ACHN (cell line): ENCODE measurements at places on chromosomes 7 and 10.

DNA sequence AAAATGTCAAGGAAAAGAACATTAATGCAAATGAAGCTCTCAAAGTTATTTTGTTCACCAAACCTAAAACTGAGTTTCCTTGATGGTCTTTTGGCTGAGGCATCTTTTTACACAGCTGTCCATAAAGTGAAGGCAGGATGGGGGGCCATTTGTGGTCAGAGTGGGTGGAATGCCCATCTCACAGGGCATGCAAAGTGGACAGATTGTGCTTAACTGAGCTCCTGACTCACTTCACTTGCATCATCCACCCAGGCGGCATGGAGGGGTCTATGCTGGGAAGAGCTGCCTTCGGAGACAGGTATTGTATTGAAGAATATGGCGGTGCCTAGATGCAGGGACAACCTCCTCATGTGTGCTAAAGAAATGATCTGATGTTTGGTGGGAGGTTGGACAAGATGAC is 905.3 kb downstream of the KCNMA1 start:
- no peak for DNase-seq

DNA sequence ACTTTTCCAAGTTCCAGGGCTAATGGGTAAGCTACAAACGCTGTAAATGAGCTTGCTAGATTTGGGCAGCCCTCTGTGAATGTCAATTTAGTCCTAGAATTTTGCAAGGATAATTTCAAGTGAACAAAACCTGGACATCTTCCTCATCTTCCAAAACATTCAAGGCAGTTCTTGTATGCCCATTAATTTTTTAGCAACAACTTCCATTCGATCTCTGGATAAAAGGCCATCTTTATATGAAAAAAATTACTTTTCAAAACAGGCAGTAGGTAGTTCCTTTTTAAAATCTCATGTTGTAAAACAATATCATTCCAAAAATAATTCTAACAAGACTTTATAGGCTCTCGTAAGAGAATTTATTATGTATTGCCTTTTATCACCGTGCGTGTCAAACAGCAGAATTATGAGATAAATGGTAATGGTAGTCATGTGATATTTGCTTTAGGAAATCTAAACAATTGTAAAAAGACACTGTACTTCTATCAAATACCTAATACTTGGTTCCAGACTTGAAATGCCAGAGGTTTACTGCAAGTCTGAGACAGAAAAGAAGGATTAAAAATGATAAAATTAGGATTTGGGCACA is 143.7 kb upstream of the NRP1 start:
- no peak for DNase-seq

DNA sequence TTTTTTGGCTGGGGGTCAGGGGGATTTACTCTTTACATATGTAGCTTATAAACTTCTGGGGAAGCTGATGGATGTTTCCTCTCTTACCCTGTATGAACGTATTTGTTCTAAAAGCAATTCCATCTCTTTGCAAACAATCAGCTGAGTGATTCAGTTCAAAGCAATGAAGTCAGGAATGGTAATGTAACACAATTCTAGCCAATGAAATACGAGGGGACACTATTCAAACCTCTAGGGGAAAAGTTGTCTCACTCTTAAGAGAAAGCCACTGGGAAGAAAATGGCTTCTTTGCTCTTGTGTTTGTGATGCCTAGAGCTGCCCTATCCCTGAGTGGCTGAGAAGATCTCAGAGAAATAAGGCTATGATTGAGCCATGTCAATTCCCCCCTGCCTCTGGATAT is 134.8 kb upstream of the SEMA3C start:
- DNase-seq: no peak

GRCh38 chr10:79242620-79243152 is 104.6 kb upstream of the PPIF start:
- no peak for DNase-seq

DNA sequence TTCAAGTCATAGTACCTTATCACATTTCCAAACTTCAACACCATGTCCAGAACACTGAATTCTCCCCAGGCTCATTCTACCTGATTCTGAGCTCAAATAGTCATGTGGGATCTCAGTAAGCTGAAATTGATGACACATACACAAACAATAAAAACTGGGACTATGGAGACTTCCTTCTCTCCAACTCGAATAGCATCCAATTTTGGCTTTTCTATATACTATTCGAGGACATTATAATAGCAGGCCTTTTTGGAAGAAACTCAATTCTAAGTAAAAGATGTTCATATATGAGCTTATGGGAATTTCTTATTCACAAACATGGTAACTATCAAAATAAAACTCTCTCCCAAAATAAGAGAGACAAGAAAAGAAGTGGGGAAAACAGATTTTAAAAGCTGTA is 551 bp upstream of the TAS2R40 start:
- no peak for DNase-seq
